ENCODE measurements at places on chromosomes 2 and 18. TPM values are rescaled to one million over a fixed set of nuclear protein-coding genes. Genes with fewer than 3 reads are reported as not detected.

- DNase-seq = peak; percentile 73
These were observed 6.3 kb downstream of the C2orf81 start for GRCh38 chr2:74414881-74415761.

Gene EVA1A
- 1.7 TPM for total RNA-seq

DNA sequence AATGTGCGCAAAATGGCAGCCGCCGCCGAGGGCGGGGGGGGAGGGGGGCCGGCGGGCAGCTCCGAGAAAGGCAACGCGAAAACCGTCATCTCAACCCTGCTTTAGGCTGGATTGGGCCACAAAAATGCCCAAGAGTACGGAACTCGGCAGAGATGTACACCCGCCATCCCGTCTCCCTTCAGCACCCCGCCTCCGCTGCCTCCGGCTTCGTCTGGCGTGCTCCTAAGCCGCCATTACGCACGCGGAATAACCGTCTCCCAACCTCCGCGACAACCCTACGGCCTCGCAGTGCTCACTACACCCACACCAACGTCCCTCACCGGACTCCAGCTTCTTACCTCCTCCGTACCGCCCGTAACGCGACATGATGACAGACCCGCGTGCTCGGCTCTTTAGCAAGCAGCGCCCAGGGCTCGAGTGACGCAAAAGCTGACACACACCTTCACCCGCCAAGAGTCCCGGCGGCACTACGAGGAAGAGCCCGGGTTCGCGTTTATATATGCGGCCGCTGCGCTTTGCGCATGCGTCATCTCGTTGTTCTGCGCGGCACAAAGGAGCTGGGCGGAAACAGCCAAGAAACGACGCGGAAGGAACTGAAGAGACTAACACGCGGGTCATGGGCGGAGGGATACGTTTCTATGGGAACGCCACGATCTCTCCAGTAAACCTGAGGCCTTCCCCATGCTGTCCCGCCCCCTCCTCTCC, at the start of gene SRSF7:
SRSF7 (minus strand) TSS at position 471 of the 705 bp plus-strand sequence; CDS start at position 366, 105 bp downstream.
- DNase-seq = peak; percentile 97

GRCh38 chr2:95578539-95578938, 13.3 kb upstream of the TRIM43 start:
- no peak for DNase-seq

DNA sequence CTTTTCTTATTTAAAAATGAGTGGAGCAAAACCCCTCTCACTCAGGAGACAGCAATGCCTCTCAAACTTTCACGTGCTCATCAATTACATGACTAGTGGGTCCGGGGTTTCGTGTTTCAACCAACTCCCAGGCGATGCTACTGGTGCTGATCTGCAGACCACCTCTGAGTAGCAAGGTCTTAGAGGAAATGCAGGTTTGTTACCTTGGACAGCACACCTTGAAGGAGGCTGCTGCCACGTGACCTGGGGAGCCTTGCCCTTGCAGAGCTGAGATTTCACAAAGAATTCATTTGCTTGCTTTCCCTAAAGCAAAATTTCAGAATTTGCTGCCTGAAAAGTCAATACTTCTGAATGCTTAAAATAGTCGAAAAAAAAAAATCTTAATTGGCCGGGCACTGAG, 32.4 kb downstream of the SMIM21 start:
- DNase-seq = no peak

- DNase-seq = no peak
These were observed 44.7 kb downstream of the ANKRD44 start for GRCh38 chr2:197265924-197266323.

DNA sequence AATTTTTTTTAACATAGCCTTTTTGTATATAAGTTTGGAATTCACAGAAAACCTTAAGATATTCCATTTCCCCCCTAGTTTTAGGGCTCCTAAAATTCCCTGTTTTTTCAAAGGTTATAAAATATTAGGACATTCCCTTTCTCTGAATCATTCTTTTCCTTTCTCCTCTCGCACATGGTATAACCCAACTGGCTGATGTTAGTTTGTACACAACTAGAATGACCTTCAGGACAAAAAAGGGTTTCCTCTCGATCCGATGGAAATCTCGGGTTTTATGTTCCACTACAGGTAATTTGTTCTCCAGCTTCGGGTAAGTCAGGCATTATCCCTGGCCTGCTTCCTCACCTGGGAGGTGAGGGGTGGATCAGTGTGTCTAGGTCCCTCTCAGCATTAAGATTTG, 215.1 kb downstream of the LDLRAD4 start:
- DNase-seq = no peak

Gene ZEB2
- 69.6 TPM for total RNA-seq

Gene ALPP
- not detected for total RNA-seq

Gene POTEF
- total RNA-seq = not detected

GRCh38 chr2:240286596-240286995, 146.1 kb upstream of the OTOS start:
- DNase-seq = no peak

Gene DGUOK
- total RNA-seq = 23.5 TPM

GRCh38 chr2:189719571-189719970, 43.0 kb downstream of the OSGEPL1 start:
- DNase-seq = no peak

GRCh38 chr2:235638541-235639427, 144.9 kb downstream of the AGAP1 start:
- DNase-seq = no peak

Gene LYPD6
- not detected for total RNA-seq

Gene SPIRE1
- 45.6 TPM for total RNA-seq

DNA sequence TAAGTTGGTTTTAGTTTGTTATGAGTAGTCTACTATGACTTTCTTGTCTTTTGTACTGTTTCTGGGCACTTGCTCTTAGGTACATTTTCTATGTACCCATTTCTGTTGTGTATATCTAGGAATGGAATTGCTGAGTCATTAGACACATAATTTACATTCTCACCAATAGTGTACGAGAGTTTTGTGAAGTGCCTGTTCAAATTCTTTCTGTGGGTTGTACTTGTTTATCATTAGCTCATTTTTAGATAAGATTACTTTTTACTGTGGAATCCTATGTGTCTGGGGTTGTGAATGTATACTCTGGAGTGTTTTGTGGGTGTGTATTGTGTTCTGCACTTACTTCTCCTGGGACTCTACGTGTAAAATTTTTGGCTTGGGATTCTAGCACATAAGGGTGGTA, 36.6 kb upstream of the CD28 start:
- no peak for DNase-seq

Gene UGT1A8
- not detected for total RNA-seq

DNA sequence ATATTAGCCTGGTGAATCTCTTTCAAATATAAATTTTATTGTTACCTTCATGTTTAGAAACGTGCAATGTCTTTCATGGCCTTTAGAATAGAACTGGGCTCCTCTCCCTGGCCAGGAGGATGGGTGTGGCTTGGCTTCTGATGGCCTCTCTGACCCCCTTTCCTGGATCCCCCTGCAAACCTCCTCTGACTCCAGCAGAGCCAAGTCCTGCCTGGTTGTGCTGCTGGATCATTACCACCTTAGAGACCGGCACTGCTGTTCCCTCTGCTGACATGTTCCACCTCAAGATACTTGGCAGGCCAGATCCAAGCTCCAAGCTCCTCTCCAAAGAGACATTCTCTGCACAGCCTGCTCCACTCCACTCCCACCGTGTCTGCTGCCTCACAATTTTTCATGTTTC, 823.8 kb upstream of the HS6ST1 start:
- no peak for DNase-seq

Gene GYPC
- total RNA-seq = 140 TPM

DNA sequence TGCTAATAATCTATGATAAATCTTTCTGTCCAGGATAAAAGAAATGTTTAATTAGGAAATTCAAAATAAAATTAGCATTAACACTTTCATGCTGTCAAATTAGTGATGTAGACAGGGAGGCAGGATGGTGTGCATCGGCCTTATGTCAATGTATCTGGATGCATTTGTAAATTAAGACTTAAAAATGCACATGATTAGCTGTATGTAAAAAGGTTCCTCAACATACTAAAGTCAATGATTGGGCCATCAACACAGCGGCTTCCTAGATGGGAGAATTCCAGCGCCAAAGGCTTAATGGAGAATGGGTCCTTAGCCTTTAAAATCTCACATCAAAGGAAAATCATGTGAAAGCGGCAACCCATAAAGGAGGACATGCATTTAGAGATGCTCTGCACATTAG, 77.5 kb upstream of the ZEB2 start:
- no peak for DNase-seq

Gene RBM45
- total RNA-seq = 3.8 TPM

DNA sequence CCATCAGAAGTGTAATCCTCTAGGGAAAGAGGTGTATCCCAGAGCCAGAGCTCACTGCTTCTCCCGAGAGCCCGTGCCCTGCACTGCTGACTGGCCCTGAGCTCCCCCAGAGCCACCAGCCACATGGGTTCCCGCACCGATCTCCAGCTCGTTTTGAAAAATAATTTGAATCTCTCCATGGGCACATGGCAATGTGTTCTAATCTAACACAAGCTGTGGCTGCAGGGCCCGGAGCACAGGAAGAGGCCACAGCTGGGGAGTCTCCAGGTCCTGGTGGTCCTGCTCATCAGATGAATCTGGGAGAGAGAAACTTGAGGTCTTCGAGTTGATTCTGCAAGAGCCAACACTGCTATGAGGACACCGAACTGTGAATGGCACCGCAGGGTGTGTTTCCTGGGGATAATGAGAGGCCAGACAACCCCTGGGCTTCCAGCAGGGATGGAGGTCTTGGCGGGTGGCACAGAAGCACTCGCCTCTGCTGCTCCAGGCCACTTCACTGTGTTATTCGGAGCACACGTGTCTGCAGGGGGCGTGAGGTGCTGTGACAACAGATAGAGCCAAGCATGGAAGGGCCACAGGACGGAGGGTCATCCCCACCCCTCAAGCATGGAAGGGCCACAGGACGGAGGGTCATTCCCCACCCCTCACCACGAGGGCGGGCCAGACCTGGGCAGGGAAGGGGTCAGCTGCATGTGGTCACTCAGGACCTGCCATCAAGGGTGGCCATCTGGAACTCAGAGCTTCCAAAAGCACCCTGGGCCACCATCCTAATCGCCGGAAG, 196.8 kb downstream of the NDUFA10 start:
- DNase-seq = peak; percentile 54

Gene AGXT
- total RNA-seq = not detected

Gene GPBAR1
- 1.2 TPM for total RNA-seq

GRCh38 chr2:200620606-200621390, 35.0 kb downstream of the AOX1 start:
- no peak for DNase-seq

Gene ZNF513
- 6.8 TPM for total RNA-seq

Gene GALNT1
- 39.5 TPM for total RNA-seq

Gene RGPD3
- total RNA-seq = 0.09 TPM

Gene MROH2A
- not detected for total RNA-seq

DNA sequence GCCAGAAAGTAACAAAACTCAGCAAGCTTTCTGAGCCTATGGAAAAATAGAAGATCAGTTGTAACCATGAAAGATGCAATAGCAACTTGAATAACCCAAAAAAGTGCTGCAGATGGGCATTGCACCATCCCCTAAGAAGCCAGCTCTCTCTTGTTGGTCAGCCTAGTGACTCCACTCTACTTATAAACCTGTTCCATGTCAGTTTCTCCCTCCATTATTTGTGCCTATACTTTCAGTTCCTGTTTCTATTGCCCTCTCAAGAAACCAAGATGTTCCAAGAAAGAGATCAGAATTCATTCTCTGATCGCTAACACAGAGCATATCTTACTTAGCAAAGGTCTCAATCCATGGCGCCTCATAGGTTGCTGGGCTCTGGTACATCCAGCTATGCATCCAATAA, 170.3 kb upstream of the MAP2 start:
- no peak for DNase-seq

- DNase-seq = peak; percentile 46
These were observed 1.3 kb downstream of the TMEM150A start for GRCh38 chr2:85600951-85601770.

- no peak for DNase-seq
These were observed 48.3 kb downstream of the GLI2 start for GRCh38 chr2:120783969-120784372.

DNA sequence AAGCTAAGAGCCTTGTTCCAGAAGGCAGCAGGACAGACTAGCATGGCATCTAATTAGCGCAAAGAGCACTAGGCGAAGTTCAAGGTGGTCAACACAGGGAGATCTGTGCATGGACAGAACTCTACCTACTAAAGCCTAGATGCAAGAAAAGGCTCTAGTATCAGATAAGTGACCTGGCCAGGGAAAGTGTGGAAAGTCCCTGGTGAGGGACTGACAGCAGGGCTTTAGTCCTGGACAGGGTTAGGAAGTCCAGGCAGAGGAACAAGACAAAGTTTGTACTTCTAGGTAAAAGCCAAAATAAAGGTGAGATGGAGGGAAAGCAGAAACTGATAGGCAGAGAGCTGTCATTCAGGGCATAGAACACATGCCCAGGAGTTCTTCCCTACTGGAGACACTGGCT, 45.0 kb upstream of the PCBP1 start:
- DNase-seq = no peak

DNA sequence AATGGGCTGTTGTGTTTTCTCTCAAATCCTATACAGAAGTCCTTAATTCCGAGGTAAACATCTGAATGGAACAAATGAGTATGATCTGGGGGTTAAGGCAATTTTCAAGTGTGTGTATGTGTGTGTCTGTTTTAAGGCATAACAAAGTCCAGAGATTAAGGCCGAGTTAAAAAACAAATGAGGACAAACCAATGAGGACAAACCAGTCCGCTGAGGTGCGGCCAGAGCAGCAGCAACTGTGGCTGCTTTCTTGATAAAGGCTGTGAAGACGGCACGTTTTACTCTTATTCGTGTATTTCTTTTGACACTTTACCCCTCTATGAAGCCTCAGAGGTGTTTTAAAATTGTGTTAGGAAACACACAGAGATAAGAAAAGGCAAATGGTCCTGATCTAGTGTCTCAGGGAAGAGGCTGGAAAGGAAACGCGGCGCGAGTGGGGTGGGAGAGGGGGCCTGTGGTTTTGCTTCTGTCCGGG, 495 bp upstream of the GULP1 start:
- DNase-seq = no peak

DNA sequence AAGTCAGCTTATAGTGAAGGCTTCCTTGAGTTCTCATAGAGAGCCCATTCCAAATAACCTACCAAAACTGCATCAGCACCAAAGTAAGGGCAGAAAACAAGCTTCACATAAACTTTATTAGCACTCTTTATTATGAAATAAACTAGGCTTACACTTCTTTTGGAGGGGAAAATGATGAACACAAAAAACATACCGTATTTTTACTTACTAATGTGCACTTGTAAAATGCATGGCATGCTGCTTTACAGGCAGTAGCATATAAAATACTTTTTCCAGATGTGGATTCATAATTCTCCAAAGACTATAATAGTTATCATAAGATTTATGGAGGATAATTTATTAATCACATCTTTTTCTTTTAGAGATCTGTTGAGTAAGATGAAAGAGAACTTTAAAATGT, 133.9 kb downstream of the OSR1 start:
- DNase-seq = no peak

Gene CCDC148
- 0.40 TPM for total RNA-seq

- no peak for DNase-seq
These were observed 100.4 kb upstream of the SLC1A4 start for GRCh38 chr2:64888591-64889309.

DNA sequence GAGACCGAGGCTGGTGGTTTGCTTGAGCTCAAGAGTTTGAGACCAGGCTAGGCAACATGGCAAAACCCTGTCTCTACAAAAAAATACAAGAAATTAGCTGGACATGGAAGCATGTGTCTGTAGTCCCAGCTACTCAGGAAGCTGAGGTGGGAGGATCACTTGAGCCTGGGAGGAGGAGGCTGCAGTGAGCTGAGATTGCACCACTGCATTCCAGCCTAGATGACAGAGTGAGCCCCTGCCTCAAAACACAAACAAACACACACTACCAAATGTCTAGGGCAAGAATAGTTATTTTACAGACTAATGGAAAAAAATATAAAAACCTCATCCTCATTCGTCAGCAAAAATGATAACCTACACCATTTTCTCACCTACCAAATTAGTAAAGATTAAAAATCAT, 15.3 kb downstream of the BUB1 start:
- no peak for DNase-seq

- DNase-seq = peak; percentile 68
These were observed 67.4 kb downstream of the STEAP3 start for GRCh38 chr2:119290859-119291587.

Measured in heart left ventricle (tissue), 16 donors.